Stimulated activated CD8-positive, alpha-beta memory T cell treated with anti-CD3 and anti-CD28 coated beads, Interleukin-4, amount 100 ng/mL, for 1 hour (primary cell): ENCODE measurements at places on chromosomes 5 and 9.

DNA sequence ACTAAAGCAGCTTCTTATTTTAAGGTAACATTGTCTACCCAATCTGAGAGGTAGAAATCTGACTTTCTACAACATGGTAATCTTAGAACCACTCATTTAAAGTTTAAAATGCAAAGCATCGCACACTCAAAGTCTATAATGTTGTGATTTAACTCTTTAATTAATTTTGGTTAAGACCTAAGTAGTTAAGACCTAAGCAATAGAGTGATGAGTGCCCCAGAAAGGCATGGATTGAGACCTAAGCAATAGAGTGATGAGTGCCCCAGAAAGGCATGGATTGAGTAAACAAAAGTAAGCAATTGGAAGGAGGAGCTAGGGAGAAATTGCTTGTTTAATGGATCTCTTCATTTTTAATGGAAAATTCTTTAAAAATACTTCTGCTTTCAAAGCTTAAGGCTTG, 86.8 kb downstream of the NLN start:
- DNase-seq: no peak

DNA sequence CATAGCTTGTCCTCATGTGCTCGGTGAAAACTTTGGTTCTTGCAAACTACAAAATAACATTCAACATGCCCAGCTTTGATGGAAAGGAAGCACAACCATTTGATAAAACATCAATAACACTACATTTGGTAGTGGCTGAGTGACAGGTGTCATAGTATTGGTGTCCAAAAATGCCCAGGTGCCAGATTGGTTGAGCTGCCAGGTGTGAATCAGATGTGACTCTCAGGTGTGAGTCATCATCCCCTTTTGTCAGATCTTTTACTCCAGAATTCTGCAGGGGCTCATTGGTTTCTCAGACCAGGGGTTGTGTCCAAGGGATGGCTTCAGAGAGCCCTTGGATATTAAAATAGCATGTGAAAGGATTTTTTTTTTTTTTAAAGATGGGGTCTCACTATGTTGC, 22.5 kb upstream of the POMT1 start:
- DNase-seq: no peak

- DNase-seq: no peak
These were observed 28.6 kb downstream of the DCAF12 start for GRCh38 chr9:34097865-34098264.

DNA sequence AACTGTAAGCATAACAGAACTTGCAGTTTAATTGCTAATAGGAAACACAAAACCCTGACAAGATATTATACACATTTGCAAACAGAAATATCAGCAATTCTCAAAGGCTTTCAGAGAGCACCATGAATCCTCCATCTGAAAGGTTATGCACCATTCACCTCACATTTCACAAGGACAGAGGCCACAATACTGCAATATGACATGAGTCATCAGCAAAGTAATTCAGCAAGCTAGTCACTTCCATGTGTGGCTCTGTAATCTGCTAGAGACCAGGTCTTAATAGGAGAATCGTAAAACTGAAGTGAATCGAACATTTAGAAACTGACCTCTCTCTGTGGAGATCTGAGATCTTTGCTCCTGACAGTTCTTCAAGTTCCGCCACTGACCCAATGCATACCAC, 28.3 kb downstream of the IARS1 start:
- DNase-seq: no peak

DNA sequence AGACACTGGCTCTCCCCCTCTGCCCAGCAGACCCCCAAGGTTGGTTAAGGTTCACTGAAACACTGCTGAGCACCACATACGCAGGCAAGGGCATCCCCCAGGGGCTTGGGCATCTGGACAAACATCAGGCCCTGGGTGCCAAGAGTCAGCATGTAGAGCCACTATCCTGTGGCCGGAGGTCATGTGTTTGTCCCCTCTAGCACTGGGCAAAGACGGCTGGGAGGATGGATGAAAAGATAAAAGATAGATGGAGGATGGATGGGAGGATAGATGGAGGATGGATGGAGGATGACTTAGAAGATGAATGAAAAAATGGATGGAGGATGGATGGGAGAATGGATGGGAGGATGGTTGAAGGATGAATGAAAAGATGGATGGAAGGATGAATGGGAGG, 216.8 kb upstream of the IER5L start:
- DNase-seq: no peak

GRCh38 chr5:97550164-97550563, 367.1 kb upstream of the RIOK2 start:
- no peak for DNase-seq

GRCh38 chr5:134247428-134248224, 21.8 kb upstream of the PPP2CA start:
- DNase-seq: no peak

DNA sequence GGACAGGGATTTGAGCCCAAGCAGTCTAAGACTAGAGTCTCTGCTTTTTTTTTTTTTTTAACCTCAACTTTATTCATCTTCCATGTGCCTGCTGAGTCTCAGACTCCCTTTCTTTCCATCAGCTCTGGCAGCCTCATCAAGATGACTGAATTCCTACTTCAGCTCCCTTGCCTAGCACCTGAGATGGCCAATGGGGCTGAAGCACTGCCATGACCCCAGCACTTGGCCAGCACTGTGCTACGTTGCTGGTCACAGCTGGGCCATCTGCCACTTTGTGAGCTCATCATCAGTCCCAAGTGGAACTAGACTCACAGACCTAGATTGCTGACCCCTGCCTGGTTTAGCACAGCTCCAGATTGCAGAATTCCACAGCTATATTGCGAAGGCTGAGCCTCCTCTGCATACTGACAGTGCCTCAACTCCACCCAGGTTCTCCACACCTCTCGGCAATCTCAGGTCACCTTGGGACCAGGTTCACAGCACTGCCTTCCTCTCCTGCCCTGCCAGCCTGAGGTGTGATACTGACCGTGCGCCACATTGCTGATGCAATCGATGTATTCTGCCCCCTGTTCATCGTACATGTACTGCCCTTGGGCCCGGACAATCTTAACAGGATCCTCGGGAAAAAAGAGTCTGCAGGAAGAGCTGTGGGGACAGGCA, 1.6 kb downstream of the PHYKPL start:
- no peak for DNase-seq

DNA sequence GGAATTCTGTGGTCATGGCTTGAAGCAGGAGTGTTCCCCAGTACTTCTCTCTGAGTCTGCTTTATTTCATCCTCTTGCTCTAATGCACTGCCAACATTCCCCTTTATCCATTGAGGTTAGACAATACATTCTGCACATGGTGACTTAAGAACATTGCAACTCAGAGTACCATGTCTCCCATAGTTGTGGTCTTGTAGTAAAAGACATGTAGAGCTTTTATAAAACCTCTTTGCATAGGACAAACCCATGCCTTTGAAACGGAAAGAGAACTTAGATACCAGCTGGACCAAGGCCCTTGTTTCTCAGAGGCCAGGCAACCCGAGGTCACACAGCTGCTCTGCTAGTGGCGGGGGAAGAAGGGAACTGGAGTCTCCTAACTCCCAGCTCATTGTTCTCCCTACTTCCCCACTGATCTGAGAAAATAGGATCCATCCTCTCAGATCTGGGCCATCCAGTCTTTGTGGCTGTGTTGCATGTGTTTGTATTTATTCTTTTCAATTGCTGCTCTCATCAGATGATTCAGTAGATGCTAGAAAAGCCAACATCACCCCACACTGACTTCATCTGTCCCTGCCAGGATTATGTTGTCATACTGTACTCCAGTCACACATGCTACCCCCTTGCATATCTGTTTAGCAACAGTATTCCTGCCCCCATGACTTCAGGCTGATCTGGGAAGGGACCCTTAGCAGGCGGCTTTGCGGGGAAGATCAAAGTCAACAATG, 236.9 kb downstream of the SAXO1 start:
- DNase-seq: no peak

DNA sequence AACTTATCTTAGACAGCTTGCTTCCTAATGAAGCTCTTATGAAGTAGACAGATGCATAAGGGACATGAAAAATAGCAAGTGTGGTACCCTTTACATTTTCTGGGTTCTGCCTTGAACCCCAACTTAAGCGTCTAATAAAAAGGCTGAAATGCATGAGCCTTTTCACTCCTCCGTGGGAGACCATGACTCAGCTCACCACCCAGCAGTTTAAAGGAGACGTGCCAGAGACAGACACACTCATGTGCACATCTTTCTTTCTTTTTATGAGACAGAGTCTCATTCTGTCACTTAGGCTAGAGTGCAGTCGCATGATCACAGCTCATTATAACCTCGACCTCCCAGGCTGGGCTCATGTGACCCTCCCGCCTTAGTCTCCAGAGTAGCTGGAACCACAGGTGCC, 22.3 kb downstream of the CTXN3 start:
- DNase-seq: no peak

- no peak for DNase-seq
These were observed 481.8 kb upstream of the ARRDC3 start for GRCh38 chr5:91864962-91865361.
